ENCODE measurements at places on chromosomes 11 and 22.

DNA sequence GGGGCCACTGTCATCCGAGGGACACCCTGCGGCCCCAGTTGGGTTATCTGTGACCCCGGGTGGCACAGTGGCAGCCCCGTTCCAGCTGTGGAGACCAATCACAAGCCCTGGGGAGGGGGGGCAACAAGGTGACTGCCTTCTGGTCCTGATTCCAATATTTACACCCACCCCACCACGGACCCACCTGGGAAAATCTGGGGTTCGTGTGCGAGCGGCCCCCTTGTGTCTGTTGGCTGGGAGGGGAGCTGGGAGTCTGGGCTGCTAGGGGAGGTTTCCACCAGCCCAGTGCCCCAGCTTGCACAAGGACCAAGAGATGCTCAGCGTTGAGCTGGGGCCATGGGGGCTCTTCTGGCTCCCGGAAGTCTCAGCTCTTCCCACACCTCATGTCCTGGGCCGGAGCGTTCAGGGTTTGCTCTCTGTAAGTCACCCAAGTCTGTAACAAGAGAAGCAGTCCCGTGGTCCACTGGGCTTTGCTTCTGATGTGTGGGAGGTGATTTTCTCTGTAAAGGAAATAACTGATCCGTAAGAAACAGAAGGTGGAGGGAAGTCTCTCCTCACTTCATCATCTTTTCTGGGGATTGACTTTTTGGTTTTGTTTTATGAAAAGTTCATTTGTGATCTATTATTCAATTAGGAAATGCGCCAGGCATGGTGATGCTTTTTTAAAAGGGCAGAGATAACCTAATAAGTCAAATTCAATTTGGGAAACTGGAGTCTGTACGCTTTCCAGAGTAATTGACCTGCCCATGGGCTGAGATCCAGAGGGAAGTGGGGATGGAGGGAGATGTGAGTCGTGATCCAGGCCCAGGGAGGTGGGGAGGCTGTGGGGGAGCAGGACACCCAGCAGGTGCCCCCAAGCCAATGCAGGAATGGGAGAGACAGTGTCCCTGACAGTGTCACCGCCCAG, 22.4 kb upstream of the GAL start:
- DNase-seq: peak; percentile 98

DNA sequence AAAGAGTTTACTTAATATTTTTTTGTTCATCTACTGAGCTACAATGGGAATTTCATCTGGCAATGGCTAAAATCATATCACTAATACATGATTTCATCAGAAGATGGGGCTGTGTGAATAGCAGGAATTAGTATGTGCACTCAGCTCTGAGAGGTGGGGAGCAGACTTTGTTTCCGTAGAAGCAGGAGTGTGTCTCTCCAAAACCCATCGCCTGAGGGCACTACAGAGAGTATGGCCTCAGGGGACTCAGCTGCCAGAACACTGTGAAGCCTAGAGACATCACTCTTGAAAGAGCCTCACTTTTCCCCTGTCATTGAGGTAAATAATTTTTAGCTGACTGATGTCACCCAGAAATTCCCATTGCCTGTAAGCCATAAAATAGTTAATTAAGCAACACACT, 261.4 kb upstream of the ISX start:
- no peak for DNase-seq

DNA sequence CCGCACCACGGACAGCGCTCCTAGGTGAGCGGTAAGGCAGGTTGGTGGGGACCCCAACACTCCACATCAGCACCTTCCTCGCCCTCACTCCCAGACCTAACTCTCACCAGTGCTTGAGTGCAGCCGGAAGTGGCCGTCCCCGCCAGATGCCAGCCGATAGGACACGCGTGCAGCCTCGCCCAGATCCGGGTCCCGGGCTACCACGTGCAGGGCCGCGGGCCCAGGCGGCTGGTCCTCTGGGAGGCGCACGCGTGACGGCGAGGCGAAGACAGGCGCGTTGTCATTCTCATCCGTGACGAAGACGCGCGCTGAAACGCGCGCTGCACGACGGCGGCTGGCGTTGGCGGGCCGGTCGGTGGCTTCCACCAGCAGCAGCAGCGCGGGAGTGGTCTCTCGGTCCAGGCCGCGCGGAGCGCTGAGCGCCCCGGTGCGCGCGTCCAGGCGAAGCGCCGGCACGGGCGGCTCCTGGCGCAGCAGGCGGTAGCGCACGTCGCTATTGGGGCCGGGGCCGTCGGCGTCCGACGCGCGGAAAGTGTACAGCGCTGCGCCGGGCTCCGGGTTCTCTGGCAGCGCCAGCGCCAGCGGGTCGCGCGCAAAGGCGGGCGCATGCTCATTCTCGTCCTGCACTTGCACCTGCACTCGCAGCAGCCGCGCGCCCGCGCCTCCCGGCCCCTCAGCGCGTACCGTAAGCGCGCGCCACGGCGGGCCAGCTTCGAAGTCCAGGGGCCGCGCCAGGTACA, 10.8 kb upstream of the TPP1 start:
- no peak for DNase-seq

DNA sequence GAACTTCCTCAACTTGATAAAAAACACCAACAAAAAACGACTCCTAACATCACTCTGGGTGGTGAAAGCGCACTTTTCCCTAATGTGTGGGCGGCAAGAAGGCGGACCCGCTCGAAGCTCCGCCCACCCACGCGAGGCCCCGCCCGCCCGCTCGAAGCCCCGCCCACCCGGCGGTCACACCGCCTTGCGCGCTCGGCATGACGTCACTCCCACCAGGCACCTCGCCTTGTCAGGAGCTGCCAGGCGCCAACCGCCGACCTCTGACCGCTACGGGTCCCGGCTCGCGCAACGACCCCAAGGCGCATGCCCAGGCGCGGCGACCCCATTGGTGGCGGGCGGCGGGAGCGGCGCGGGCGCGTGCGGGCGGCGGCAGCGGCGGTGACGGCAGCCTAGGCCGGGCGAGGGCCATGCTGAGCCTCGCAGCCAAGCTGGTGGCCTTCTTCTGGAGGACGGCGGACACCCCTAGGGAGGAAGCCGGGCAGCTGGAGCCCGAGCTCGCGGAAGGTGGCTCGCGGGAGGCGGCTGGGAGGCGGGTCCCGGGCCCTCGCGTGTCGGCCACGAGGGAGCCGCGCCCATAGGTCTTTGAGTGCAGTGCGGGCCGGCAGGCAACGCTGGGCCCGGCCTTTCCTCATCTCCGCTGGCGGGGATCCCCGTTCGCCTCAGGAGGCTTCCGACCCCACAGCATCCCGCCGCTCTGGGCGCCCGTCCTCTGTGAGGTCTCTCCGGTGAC, at the start of gene MOV10L1:
MOV10L1 (plus strand) TSS at position 325 of the 730 bp plus-strand sequence; CDS start at position 408, 83 bp downstream.
- no peak for DNase-seq

GRCh38 chr11:35035894-35036408, 103.0 kb upstream of the CD44 start:
- no peak for DNase-seq

DNA sequence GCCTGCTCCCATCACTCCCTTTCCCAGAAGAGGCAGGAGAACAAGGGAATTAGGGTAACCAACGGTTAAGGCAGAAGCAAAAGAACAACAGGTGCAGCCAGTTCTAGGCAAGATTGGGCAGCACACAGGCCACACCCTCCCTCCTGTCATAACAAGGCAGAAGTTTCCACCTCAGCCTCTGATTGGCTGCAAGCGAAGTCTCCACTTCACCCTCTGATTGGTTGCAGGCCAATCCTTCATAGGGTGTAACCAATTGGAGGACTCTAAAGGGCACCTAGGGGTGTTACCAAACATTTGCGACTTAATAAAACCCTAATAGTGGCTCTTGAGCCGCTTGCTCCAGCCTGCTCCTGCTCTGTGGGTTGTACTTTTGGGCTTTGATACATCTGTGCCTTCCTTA, 153.8 kb downstream of the CACNA1I start:
- no peak for DNase-seq

DNA sequence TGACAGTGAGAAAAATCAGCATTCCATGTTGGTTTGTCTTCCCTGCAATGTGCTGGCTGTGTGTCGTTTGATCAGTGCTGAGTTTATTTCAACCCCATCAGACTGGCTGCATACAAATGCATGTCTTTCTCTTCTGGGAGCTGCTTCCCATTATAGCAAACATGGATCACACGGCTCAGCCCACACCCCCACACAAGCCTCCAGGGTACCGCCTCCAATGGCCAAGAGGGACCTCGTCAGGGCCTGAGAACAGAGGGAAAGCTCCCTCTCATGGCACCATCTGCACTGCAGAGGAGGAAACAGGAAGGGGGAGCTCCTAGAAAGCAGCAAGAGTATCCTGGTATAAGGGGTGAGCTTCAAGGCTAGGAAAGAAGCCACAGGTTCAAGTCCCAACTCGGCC, 214.2 kb downstream of the LARGE1 start:
- no peak for DNase-seq

GRCh38 chr22:48678171-48679135, 1149.2 kb downstream of the BRD1 start:
- no peak for DNase-seq

- DNase-seq: no peak
Measured at GRCh38 chr22:44541671-44542319, 43.8 kb upstream of the RTL6 start.

GRCh38 chr11:86523738-86524619, 148.4 kb downstream of the ME3 start:
- no peak for DNase-seq

DNA sequence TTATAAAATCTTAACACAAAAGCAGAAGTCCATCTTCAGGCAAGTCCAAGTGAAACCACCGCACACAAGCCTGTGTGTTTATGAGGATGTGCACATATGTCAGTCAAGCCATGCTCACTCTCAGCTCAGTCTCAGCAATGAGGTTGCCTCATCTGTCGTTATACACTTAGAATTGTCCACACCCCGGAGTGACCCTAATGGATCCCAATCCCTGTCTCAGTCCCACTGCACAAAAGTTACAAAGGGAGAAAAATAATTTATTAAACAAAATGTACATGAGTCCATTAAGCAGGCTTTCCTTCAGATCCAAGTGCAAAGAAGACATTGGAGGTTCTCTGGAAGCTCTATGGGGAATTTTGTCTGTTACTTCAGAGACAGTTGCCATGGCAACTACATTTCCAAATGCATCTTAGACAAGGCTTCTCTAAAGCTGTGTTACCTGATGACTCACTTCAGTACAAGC, 24.4 kb downstream of the OR8B12 start:
- no peak for DNase-seq

GRCh38 chr11:44483919-44484610, 81.4 kb upstream of the CD82 start:
- no peak for DNase-seq

DNA sequence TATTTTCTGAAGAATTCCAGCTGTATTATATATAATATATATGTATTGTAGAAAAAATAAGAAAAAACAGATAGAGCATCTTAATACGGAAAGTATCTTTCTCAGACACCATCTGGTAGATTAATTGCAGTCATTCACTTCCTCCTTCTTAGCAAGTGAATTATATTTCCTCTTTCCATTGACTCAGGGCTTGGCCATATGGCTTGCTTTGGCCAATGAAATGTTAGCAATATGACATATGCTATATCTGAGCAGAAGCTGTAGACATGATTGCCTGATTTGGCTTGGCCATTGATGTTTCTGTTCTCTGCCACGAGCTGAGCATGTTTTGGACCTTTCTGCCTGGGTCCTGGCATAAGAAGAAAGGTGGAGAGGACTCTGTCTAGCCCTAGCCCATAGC, 34.4 kb upstream of the ZBED5 start:
- DNase-seq: no peak

DNA sequence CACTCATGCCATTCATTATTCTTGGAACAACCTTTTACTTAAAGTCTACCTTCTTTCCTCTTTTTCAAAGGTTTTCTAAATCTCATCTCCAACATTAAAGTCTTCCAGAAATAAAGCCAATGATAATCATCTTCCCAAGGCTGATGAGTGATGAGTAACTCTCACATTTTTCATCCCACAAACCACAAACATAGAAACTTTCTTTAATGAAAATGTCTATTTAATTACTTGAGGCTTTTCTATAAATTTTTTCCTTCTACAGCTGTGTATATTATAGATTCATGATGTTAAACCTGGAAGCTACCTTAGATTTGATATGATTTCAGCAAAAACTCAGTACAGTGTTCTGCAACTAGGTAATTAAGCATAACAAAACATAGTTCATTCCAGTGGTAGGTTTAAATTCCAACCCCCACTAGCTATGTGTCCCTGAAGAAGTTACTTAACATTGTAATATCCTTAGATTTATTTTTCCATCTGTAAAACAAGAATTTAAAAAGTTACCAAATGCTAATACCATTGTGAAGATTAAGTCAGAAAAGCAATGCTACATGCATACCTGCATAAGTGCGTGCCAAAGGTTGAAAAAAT, 845.4 kb downstream of the KCNA4 start:
- DNase-seq: no peak

DNA sequence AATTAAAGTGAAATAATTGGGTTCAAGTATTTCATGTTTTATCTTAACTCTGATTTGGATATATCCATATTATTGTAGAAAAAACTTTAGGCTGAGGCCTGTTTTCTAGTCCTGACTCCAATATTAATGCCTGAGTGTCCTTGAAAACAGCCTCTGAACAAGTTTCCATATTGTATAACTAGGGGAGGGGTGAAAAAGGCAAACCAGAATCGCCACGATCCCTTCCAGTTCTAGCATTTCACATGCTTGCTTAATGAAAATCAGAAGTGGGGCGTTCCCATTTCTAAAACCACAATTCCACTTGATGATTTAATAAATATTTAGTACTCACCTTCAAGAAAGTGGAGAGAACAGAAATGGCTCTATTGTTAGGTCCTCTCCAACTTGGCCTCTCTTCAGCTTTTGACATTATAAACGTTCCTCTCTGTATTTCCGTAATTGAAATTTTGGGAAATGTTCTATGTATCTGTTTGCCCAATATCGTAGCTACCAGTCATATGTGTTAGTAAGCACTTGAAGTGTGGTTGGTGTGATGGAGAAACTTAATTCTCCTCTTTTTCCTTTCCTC, 561.4 kb upstream of the CCDC90B start:
- DNase-seq: no peak

DNA sequence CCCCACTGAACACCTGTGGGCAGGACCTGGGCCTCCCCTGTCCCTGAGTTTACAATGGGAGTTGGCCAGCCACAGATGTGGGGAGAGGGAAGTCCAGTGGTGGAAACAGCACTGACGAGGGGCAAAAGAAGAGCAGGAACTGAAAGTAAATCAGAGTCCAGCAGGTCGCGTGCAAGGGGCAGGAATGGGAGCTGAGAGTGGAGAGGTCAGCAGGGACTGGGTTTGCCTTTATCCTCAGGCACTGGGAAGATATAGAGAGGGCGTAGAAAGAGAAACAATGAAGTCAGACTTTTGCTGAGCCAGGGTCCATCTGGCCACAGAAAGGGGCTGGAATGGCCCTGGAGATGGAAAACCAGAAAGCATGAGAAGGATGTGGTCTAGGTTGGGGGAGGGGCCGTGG, 8.5 kb downstream of the P2RY6 start:
- DNase-seq: no peak

- DNase-seq: no peak
Measured at GRCh38 chr22:17717708-17718107, 56.6 kb downstream of the BID start.

DNA sequence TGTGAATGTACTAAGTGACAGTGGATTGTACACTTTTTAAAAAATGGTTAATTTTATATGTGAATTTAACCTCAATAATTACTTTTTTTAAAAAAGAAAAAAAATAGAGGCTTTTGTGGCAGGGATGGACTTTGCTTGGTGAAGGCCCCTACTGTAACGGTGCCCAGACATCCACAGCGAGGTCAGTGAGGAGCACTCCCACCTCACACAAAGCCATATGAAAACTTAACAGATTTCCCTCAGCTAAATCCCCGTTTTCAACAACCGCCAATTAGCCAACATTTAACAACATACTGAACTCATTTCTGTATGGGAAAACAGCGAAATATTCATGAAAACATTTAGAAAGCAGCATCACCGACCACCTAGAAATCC, 642 bp upstream of the C11orf58 start:
- DNase-seq: no peak
